ENCODE measurements at places on chromosomes 1 and 21.

DNA sequence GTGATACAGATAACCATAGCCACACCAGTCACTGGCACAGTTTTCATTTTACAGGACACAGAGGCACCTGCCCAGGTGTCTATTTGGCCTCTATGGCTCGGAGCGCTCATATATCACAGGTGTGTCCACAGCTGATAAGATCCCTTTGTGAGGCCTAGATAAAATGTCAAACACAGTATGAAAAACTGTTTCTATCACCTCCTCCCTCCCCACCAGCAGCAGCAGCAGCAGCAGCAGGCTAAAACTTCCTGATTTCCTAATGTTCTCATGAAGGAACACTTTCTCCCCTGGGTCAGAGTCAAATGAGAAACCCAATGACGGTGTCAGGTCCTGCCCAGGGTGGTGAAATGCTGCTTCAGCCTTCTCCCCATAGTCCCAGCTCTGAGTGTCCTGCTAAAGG lies 24.4 kb downstream of the ELAPOR1 start:
- no peak for DNase-seq

- peak; percentile 23 for DNase-seq
These were observed 32.4 kb downstream of the GNB1 start for GRCh38 chr1:1858382-1859086.

GRCh38 chr21:36330904-36331303 lies 10.9 kb downstream of the MORC3 start:
- DNase-seq = peak; percentile 11

GRCh38 chr1:81069856-81070255 lies 730.9 kb upstream of the ADGRL2 start:
- no peak for DNase-seq

- no peak for DNase-seq
These were observed 361.4 kb upstream of the PTBP2 start for GRCh38 chr1:96360036-96360795.

GRCh38 chr1:246450611-246451251 lies 56.3 kb downstream of the SMYD3 start:
- DNase-seq = no peak

- DNase-seq = no peak
These were observed 138.2 kb downstream of the AJAP1 start for GRCh38 chr1:4792565-4792964.

DNA sequence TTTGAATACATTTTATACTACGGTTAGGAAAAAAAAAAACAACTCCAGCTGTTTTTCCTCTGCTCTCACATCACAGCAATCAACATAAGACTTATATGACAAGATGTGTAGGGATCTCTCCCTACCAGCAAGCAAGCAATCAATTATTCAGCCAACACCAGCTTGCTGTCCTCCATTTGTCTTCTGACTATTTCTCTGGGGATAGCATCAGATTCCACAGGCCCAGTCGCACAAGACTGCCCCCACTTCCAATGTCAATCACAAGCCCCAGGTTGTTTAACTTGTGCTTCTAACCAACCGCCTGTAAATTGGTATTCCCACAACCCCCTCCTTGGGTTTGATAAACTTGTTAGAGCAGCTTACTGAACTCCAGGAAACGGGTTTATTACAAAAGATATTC lies 873.1 kb upstream of the TMPRSS15 start:
- DNase-seq = no peak

DNA sequence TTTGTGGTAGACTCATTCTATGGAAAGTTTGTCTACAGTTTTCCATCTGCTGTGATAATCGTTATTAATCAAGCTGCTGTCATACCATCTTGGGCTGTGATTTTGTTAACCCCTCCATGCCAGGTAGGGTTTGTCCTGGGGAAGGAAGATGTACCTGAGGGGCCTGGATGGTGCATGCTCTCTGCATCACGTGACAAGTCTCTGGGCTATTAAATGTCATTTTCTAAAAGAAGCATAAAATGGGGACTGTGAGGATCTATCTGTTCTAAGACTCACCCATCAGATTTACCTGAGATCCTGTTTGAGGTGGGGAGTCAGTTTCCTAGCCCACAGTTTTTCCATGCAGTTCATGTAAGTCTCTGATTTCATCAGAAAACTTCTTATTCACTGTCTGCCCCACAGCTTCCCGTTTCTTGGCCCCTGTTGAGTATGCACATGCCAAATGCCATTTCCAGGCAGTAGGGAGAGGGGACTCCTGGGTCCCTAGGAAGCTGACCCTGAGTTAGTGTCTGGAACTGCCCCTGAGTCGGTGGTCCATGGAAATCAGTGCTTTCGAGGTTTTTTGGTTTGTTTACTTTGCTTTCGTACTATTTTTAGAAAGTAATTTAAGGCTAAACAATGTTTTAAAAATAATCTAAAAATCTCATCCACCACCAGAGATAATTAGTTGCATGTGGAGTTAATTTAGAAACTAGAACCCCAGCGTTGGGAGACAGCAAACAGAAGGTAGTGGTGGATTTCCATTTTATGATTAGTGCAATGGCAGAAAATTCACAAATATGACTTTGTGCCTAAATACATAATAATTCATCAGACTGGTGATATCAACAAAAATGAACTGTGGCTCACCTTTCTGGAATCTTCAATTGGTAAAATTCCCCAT lies 46.7 kb downstream of the ZBTB18 start:
- no peak for DNase-seq

- DNase-seq = no peak
These were observed 9.6 kb upstream of the SFT2D2 start for GRCh38 chr1:168216171-168216570.

DNA sequence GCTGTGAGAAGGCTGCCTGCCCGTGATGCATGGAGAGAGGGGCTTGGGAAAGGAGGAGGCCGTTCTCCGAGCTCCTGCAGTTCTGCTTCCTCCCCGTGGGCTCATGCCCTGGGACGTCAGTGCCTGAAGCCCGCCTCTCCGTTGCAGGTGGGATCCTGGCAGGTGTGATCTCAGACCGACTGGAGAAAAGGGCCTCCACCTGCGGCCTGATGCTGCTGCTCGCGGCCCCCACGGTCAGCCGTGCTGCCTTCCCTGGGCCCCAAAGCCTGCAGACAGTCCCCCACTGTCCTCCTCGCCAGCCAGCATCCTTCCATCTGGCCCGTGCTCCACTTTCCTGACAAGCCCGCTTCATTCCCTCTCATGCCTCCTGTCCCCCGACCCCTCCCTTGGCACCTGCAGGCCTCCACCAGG lies 50.9 kb downstream of the SLC37A1 start:
- DNase-seq = no peak

DNA sequence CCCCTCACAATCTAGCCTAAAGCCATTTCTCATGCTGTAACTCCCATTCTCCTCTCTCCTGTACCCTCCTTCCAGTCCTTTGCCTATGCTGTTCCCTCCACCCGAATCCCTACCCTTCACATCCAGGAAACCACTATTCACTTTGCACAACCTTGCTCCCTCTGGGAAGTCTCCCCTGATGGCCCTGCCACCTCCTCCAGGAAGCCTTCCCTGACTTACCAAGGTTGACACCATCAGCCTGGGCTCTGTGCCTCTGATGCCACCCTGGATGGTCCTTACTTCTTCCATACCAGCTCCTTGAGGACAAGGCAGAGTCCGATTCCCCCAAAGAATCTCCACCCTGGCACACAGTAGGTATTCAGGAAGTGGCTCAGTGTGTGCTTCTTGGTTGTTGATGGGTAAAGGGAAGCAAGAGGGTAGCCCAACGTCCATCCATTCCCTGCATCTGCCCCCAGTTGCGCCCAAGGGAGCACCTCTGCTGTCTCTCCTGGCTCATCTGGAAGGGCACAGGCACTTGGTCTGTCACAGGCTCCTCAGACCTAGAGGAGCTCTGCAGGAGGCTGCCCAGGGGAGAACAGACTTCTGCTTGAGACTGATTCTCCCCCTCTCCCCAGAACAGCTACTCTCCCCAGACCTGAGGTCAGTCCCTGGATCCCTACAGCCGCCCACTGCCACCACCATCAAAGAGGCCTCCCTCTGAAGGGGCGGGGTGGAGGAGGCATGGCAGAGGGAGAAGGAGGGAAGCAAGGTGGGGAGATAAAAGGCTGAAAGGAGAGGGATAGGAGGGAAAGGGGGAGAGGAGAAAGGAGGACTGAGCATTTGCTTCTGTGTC lies 36.1 kb upstream of the ZC3H12A start:
- DNase-seq = no peak

- no peak for DNase-seq
These were observed 73.5 kb downstream of the CD46 start for GRCh38 chr1:207825409-207825695.

DNA sequence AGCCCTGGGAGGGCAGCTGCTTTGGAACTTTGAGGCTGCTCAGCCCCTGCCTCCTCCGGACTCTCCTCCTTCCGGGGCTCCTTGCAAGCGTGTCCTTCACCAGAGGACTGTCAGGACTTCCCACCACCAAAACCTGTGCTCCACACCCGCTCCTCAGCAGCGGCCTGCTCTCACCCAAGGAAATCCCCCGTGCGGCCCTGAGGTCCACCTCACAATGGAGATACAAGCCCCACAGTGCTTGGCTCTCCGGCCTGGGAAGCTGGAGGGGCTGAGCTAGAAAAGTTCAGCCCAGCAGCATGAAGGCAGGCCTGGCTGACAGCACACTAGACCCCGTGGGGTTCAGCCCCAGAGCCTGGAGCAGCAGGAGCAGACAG lies 33.6 kb downstream of the PGBD5 start:
- no peak for DNase-seq

GRCh38 chr1:110237386-110238152 lies 27.5 kb downstream of the KCNC4 start:
- no peak for DNase-seq

GRCh38 chr1:229147072-229147471 lies 123.8 kb upstream of the RAB4A start:
- DNase-seq = no peak

DNA sequence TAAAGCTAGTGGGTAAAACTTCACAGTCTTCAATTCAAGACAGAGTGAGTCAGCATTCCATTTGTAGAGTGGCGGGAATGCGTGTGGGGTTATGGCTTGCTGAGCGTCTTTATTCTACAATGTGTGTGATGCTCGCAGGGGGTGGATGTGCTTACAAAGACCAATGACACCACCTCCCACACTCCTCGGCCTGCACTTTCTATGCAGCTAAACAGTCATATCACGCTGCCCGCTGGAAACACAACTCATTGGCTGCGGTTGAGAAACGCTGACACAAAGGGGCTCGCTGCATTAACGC lies 298.5 kb downstream of the PCP4 start:
- DNase-seq = no peak

- no peak for DNase-seq
These were observed 184.9 kb downstream of the DYRK1A start for GRCh38 chr21:37551331-37551992.

DNA sequence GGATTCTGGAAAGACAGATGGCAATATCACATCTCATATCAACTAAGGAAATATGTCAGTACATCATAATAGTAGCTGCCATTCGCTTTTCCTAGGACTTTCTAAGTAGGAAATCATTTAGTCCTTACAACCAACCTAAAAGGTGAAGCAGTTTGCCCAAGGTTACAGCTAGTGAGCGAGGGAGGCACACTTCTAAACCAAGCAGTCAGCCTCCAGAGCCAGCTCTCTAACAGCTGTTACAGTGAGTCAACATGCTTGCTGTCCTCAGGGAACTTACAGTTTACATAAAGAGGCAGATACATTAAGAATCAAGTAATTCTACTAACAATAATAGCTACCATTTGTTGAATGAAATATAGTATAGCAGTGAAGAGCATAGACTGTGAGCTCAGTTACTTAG lies 57.1 kb downstream of the GIPC2 start:
- no peak for DNase-seq

- DNase-seq = no peak
These were observed 89.3 kb downstream of the ZBTB18 start for GRCh38 chr1:244140420-244140819.

- no peak for DNase-seq
These were observed 195.2 kb downstream of the ZSCAN20 start for GRCh38 chr1:33667386-33668282.

- DNase-seq = no peak
These were observed 264.0 kb upstream of the DPYD start for GRCh38 chr1:98184856-98185255.

GRCh38 chr1:119125874-119126273 lies 14.6 kb downstream of the WARS2 start:
- DNase-seq = no peak

- peak; percentile 67 for DNase-seq
These were observed 4.0 kb downstream of the GLMP start for GRCh38 chr1:156291226-156292061.

DNA sequence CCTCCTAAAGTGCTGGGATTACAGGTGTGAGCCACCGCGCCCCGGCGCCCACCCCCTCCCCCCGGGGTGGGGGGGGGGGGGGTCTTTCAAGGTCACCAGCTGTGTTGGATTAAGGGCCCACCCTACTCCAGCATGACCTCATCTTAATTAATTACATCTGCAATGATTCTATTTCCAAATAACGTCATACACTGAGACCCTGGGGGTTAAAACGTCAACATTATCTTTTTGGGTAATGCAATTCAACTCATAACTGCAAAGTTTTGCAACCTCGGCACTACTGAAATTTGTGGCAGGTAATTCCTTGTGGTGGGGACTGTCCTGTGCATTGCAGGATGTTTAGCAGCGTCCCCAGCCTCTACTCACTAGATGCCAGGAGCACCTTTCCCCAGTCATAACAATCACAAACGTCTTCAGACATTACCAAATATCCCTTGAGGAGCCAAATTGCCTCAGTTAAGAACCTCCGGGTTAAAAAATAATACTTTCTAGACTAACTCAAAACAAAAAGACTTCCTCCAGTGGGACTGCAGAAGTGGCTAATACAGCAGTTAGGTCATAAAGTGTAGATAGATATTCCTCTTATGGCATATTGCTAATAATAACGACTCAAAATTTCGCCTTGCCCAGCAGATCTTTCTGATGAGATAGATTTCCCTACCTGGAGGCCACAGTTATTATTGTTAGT lies 233.0 kb upstream of the KAZN start:
- DNase-seq = no peak

DNA sequence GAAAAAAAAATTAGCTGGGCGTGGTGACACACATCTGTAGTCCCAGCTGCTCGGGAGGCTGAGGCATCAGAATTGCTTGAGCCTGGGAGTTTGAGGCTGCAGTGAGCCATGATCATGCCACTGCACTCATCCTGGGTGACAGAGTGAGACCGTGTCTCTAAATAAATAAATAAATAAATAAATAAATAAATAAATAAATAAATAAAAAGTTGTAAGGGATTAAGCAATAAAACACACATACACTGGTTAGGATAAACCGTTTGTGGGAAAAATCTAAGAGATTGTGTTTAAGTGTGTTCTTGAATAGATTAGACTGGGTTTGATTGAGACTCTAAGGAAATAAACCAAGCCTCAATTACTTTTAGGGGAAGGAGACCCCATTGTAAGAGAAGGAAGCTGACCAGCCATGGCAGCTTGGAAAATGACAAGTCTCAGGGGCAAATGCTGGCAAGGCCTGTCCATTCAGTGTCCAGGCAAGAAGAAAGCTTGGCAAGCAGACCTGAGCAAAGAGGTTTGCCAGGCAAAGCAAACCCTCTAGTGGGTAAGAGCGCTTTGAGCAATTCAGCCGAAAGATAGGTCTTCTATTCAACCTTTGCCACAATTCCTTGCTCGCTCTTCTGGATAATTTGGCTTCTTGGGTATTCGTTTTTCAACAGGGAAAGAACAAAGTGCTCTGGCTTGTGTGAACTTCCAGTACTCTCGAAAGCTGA lies 106.9 kb upstream of the SERBP1 start:
- DNase-seq = peak; percentile 16

- DNase-seq = no peak
These were observed 33.2 kb downstream of the RCSD1 start for GRCh38 chr1:167663002-167663772.

GRCh38 chr1:15229707-15230131 lies 17.3 kb upstream of the FHAD1 start:
- no peak for DNase-seq
